Smooth muscle cell of the coronary artery (primary cell): ENCODE measurements at places on chromosomes 3 and 15. TPM values are rescaled to one million over a fixed set of nuclear protein-coding genes. Genes with fewer than 3 reads are reported as not detected.

CEP19 gene
- total RNA-seq, result 1.6 and 4.3 TPM in 2 replicates

ULK3 gene
- total RNA-seq, result 4.4 and 11.4 TPM in 2 replicates

COL6A6 gene
- total RNA-seq, result 0.08 and 1.6 TPM in 2 replicates

LMOD3 gene
- total RNA-seq, result not detected in 2 replicates

FAM3D gene
- total RNA-seq, result not detected in 2 replicates

TIGIT gene
- total RNA-seq, result not detected in 2 replicates

CYP1A1 gene
- total RNA-seq, result 0.45 TPM in 1 of 2 replicates, not detected in the other

NOP10 gene
- total RNA-seq, result 128 and 253 TPM in 2 replicates

KNG1 gene
- total RNA-seq, result not detected in 2 replicates

PATL2 gene
- 0.08 and 0.82 TPM in 2 replicates for total RNA-seq

RARB gene
- 0.23 and 32.2 TPM in 2 replicates for total RNA-seq

SOX14 gene
- total RNA-seq, result not detected in 2 replicates

USP50 gene
- not detected in 2 replicates for total RNA-seq

VEPH1 gene
- total RNA-seq, result 31.8 and 89.7 TPM in 2 replicates

TM4SF4 gene
- total RNA-seq, result 1.2 TPM in 1 of 2 replicates, not detected in the other
